ENCODE measurements at places on chromosomes 13 and 19.

DNA sequence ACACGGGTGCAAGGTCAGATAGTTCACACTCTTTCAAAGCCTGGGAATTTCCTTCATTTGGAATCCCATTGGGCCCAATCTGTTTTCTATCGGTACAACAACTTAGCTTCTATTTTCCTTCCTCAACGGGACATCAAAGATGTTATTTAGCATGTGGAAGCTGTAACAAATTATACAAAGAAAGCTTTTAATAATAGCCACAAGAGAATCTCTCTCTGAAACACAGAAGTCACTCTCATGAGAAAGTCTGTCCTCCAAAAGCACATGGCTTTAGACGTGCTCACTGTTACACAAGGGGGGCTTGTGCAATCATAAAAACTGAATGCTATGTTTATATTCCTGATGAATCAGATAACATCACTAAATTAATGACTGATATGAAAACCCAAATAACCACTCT, 28.9 kb upstream of the CYSLTR2 start:
- no peak for DNase-seq

GRCh38 chr19:16532440-16533234, 9.6 kb downstream of the CHERP start:
- DNase-seq = no peak

DNA sequence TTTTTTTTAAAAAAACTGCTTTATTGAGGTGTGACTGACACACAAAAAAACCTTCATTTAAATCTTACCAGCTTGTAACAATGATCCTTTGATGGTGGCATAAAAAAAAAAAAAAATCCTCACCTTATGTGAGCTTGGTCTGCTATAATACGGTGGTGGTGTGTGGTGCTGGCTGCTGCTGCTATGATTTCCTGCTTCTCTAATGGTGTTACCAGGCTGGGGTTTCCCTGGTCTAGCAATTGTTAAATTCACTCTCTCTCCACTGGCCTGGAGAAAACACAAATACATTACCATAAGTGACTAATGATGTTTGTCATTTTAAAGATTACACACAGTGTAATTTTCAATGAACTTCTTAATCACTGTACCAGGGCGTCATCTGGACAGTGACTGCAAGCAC, 60.6 kb downstream of the LNX2 start:
- peak; percentile 41 for DNase-seq

GRCh38 chr19:918481-919198, 1.5 kb downstream of the KISS1R start:
- DNase-seq = no peak

DNA sequence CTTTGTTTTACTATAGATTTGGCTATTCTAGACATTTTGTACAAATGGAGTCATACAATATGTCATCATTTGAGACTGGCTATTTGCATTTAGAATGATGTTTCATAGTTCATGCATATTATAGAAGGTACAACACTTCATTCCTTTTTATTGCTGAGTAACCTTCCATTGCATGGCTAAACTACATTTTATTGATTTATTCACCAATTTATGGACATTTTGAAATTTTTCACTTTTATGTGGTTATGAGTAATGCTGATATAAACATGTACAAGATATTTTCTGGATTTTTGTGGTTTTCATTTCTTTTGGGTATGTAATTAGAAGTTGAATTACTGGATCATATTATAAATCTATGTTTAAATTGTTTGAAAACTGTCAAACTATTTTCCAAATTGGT, 710.3 kb upstream of the SLITRK5 start:
- no peak for DNase-seq

- DNase-seq = no peak
These were observed 32.8 kb downstream of the NFIX start for GRCh38 chr19:13028027-13028426.
